ENCODE measurements at places on chromosomes 7 and 10.

- DNase-seq: no peak
These were observed 114.1 kb downstream of the VIPR2 start for GRCh38 chr7:159030490-159031134.

DNA sequence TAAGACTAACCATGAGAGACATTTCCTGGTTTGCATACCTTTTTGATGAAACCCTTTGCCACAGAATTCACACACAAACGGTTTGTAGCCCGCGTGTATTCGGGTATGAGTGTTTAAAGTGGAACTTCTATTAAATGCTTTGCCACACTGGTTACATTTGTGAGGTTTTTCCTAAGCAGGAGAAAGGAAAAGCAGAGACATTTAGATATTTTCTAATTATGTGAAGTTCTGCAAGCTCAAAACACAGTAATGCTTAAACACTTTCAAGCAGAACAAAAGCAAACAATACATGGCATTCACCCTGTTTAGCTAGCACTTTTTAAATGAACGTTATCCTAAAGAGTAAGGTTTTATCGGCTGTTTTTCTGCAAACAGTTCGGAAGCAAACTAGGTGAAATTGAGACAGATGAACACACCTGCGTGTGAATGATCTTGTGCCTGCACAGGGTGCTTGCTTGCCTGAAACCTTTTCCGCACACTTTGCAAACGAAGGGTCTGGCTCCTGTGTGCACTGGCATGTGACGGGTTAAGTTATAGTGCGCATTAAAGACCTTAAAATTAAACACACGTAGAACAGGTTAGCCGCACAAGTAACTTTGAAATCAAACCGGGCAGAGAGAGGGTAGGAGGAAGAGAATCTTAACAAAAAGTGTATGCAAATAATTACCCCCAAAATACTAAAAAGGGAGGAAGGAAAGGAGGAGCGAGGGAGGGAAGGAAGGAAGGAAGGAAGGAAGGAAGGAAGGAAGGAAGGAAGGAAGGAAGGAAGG, 1.6 kb downstream of the FEZF1 start:
- DNase-seq: no peak

DNA sequence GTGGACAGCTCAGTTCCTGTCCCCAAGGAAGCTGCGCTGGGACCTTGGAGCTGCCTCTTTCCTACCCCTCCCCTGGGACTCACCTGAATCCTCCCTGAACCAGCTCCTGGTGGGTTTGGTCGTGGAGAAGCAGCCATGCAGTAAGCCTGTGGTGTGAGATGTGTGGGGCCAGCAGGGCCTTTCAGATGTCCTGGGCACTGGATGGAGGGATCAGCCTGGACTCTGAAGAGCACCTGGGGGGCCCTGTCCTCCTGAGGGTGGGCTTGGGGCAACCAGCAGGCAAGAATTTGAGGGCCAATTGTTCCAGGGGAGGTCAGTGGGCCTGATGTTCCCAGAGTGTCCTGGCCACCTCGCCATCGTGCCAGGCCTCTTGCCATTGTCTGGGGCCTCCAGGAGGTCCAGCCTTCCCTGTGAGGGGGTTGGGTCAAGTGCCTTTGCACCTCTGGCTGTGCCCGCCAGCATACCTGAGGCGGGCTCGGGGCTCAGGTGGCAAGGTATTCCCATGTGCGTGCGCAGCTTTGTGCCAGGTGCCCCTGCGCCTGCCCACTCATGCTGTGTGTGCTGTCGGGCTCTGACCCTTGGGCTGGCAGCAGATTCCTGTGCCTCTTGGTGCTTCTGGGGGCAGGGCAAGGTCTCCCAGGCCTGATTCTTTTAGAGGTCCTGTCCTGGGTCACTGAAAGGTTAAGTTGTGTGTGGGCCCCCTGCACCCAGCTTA, 7.3 kb downstream of the TRIM8 start:
- DNase-seq: no peak

- DNase-seq: no peak
These were observed 2.6 kb upstream of the C10orf120 start for GRCh38 chr10:122702275-122702674.

DNA sequence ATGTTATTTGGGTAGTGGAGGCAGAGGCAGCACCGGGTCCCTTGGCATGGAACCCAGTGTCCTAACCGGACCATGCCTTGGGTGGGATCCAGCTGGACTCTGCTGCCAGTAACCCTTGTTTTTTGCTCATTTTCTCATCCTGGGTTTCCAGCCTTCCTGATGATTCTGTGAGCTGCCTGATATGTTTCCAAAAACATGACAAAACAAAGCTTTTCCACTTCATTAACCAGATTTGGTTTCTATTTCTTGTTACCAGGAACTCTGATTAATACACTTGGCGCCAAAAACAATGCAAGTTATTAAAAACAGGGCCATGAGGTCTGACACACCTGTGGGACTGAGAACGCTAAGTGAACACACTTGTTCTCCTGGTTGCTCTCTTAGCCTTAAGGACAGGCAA, 32.8 kb upstream of the DLG5 start:
- DNase-seq: no peak
